ENCODE measurements at places on chromosomes 1 and 21. TPM values are rescaled to one million over a fixed set of nuclear protein-coding genes. Genes with fewer than 3 reads are reported as not detected.
A peak's percentile ranks its signal among the peaks of the same experiment; 100 is the strongest.

Gene PTGFR
- total RNA-seq: 0.38 TPM

Gene C1orf87
- total RNA-seq: not detected

Gene KRTAP13-2
- total RNA-seq: not detected

Gene TRIM45
- 14.7 TPM for total RNA-seq

Gene AKNAD1
- 0.80 TPM for total RNA-seq

Gene TAS1R1
- total RNA-seq: 0.51 TPM

Gene IL12RB2
- total RNA-seq: not detected

Gene SPATA45
- not detected for total RNA-seq

Gene ARTN
- 4.0 TPM for total RNA-seq

Gene OR10Z1
- not detected for total RNA-seq

Gene SYDE2
- total RNA-seq: 12.6 TPM

Gene SEC16B
- total RNA-seq: 1.7 TPM

Gene ELF3
- total RNA-seq: 55.2 TPM

Gene SERPINC1
- total RNA-seq: 0.47 TPM

Gene RNF186
- not detected for total RNA-seq

Gene SAMD13
- 1.4 TPM for total RNA-seq

Gene PCP4L1
- total RNA-seq: 11.3 TPM

Gene MPZL1
- 111 TPM for total RNA-seq

GRCh38 chr1:109874445-109874844, 36.2 kb upstream of the CSF1 start:
- no peak for DNase-seq

DNA sequence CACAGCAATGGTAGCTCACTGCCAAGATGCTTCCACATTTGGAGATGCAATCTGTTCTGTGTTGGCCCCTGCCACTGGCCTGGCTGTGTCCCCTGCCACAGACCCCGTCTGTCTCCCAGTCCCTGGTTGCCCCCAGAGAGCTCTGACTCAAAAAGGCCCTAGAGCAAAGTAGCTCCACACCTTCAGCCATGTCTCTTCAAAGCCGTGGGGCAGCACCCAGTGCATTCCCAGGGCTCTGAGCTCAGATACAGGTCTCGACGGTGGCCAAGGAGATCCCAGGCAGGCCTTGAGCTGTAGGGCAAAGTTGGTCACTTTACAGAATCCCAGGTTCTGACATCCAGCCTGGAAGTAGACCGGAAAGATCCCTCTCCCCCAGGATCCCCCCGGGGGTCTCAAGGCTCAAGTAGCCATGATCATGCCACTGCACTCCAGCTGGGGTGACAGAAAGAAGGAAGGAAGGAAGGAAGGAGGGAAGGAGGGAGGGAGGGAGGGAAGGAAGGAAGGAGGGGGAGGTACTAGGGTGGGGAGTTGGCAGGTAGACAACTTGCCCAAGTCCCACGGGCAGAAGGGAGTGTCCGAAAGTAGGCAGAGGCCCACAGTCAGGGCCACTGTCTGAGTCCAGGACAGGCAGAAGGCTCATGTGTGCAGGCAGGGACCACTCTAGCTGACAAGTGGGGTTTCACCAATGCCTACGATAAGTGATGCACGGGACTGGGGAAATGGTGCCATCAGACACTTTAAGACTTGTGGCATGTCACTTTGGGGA, 4.8 kb upstream of the ARF1 start:
- DNase-seq: no peak

GRCh38 chr1:20483833-20484518, 2.0 kb downstream of the CAMK2N1 start:
- DNase-seq: peak; percentile 82

GRCh38 chr1:168819668-168820067, 90.7 kb upstream of the DPT start:
- DNase-seq: no peak

- DNase-seq: no peak
These were observed 24.0 kb downstream of the EEIG2 start for GRCh38 chr1:108583757-108584427.

- no peak for DNase-seq
These were observed 962.2 kb downstream of the ADGRL2 start for GRCh38 chr1:82762829-82763532.

DNA sequence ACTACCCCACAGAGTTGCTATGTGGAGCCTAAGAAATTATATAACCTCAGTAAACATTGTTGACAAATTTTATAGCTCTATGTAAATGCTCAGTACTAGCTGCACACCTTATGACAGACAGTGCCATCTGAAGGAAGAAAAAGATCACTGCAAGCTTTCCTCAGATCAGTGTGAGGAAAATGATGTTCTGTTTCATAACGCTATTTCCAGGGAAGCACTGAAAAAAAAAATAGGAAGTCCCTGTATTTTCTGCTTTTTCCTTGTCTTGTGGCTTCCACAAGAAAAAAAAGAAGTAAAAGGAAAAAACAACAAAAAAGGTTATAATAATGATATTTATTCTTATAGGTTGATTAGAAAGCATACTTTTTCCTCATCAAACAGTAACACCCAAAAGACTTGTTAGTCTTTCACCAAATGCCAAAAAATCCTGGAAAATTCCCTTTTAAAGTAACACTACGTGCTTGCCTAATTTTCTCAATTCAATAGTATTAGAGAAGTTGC, 23.2 kb downstream of the LYST start:
- no peak for DNase-seq

DNA sequence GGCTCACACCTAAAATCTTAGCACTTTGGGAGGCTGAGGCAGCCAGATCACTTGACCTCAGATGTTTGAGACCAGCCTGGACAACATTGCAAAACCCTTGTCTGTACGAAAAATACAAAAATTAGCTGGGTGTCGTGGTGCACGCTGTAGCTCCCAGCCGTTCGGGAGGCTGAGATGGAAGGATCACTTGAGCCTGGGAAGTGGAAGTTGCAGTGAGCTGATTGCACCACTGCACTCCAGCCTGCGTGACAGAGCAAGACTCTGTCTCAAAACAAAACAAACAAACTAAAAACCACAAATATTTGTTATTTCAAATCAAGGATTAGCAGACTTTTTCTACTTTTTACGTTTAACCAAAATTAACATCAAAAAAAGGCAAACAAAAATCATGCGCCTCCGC, 31.3 kb downstream of the INKA2 start:
- no peak for DNase-seq

GRCh38 chr1:23720256-23720995, 22.8 kb upstream of the ELOA start:
- DNase-seq: no peak

DNA sequence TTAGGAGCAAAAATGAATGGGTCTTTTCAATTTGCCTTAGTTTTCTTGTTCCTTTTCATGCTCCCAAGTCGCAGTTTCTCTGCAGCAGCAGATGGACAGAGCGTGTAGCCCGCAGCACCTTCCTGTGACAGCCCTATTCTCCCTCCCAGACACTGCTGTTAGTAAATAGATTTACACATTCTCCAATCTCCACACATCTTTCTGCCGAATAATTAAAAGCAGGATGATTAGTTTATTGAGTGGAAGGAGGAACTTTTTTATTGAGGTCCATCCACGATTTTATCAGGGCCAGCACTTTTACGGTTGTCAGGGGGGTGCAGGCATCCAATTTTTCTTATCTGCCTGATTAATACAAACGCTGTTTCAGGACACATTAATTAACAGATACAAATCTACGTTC, 98.2 kb upstream of the USH2A start:
- no peak for DNase-seq

GRCh38 chr1:8170059-8170835, 144.1 kb upstream of the ERRFI1 start:
- peak; percentile 56 for DNase-seq

GRCh38 chr1:85623061-85623471, 42.5 kb downstream of the CCN1 start:
- no peak for DNase-seq

DNA sequence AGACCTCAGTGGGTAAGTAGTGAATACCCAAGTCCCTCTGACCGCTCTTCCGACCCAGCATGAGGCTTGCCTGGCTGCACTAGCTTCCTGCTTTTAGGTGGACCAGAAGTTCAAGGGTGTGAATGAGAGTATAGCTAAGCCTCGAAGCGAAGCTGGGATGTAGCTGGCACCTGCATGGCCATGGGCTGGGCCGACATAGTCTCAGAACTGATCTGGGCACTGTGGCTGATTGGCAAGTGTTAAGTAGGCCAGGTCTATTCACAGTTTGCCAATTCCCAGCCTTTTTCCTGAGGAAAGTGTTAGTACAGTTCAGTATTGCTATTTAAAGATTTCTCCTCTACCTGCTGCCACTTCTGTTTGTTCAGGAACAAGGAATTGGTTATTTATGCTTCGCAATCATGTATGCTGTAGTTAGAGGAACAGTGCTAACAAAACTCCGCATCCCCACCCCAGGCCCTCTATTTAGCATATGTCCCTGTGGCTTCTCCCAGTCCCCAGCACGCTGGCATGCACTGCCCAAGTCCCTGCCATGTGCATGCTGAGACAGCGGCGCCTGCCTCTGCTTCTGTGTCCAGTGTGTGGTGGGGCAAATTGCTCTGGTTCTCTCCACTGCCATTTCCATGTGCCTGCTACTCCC, 16.3 kb downstream of the SPATA46 start:
- DNase-seq: no peak

DNA sequence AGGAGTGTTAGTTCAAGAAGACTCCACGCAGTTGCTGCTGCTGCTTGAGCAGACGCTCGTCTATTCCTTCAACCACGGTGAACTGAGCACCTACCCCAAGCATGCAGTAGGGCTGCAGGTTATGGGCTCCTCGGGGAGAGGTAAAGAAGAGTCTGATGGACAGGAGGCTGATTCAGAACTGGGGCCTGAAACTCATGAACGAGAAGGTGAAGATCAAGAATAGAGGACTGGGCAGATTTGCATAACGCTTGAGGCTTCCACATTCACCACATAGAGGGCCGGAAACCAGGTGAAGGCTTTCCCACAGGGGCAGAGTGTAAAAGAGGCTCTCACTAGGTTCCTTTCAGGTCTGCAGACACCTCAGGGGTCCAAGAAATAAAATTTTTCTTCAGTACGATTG, 9.1 kb downstream of the ABCA4 start:
- peak; percentile 43 for DNase-seq

DNA sequence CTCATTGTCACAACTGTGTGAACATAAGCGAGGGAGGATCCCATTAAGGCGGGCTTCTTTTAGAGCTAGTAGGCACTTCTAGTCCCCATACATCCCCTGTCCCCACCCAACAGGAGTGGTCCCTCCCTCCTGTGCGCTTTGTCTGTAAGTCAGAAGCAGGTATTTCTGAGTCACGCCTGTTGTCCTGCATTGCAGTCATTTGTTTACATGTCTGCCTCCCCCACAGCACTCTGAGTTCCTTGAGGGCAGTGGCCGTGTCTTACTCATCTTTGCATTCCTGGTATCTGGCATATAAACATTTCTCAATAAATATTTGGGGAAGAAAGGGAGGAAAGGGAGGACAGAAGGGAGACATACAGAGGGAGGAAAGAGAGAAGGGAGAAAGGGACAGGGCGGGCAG, 40.3 kb downstream of the PLEKHA6 start:
- DNase-seq: no peak

- no peak for DNase-seq
These were observed 13.9 kb downstream of the RASAL2 start for GRCh38 chr1:178107823-178108222.

GRCh38 chr1:215082532-215083382, at the start of gene KCNK2:
TSS of gene KCNK2 (plus strand) at chr1:215082737. CDS start at chr1:215083386, 649 bp downstream.
- DNase-seq: peak; percentile 85

- DNase-seq: peak; percentile 67
These were observed 771 bp downstream of the EIF4G3 start for GRCh38 chr1:21175670-21176581.

- no peak for DNase-seq
These were observed 31.4 kb downstream of the SZRD1 start for GRCh38 chr1:16398371-16398953.

GRCh38 chr1:30847358-30847972, 61.1 kb downstream of the SDC3 start:
- peak; percentile 85 for DNase-seq

- DNase-seq: peak; percentile 71
These were observed 74.7 kb upstream of the AKT3 start for GRCh38 chr1:243924588-243925349.

- no peak for DNase-seq
These were observed 39.9 kb upstream of the AK4 start for GRCh38 chr1:65108025-65108642.

DNA sequence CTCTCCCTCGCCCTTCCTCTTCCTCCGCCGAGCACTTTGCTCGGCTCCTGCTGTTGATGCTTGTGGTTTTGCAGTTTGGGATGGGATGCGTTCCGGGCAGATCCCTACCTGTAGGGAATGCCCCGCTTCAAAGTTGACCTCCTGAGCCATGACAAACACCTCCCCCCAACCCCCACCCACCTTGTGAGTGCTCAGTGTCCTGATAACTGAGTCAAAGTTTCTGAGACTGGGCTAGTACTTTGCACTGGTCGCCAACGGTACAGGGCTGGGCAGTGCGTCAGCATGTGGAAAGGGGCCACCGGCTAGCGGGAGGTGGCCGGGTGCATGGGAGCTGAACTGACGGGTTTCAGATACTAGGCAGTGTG, 771 bp downstream of the RABGAP1L start:
- peak; percentile 75 for DNase-seq

- no peak for DNase-seq
These were observed 15.3 kb downstream of the VPS13D start for GRCh38 chr1:12245116-12245515.

DNA sequence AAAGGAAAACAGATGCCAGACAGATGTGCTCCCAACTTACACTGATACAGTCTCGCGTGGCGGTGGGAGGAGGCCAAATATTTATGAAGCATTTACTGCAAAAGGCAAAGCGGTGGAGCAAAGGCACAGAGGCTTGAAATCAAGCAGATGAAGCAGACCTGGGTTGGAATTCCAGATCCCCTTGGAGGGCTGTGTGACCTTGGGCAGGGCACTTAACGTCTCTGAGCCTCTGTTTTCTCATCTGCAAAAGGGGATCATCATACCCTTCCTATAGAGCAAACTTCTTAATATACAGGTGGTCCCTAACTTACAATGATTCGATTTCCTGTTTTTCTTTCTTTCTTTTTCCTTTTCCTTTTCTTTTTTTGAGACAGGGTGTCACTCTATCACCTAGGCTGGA, 54.1 kb downstream of the IGSF21 start:
- DNase-seq: no peak

GRCh38 chr1:54403405-54403804, 2.8 kb downstream of the SSBP3 start:
- DNase-seq: no peak

GRCh38 chr1:196214866-196215265, 393.4 kb downstream of the KCNT2 start:
- DNase-seq: no peak
